Epithelial cell of proximal tubule (primary cell): ENCODE measurements at places on chromosomes 4 and X. TPM values are rescaled to one million over a fixed set of nuclear protein-coding genes. Genes with fewer than 3 reads are reported as not detected.

The RNF128 gene
- 0.36 and 1.2 TPM in 2 replicates for total RNA-seq

The SMR3B gene
- not detected in 2 replicates for total RNA-seq

The TCEAL1 gene
- 17.5 and 19.6 TPM in 2 replicates for total RNA-seq

The MAGEA1 gene
- total RNA-seq = not detected in 2 replicates

The MCF2 gene
- total RNA-seq = 0.07 and 0.17 TPM in 2 replicates

The GATA1 gene
- total RNA-seq = not detected in 2 replicates

The MAGEA12 gene
- total RNA-seq = not detected in 2 replicates

The DAPP1 gene
- 6.7 and 18.3 TPM in 2 replicates for total RNA-seq

The GLRA3 gene
- total RNA-seq = not detected in 2 replicates

The ABCB7 gene
- 32.7 and 33.5 TPM in 2 replicates for total RNA-seq
